ENCODE measurements at places on chromosomes 6 and 20.
A peak's percentile ranks its signal among the peaks of the same experiment; 100 is the strongest.

DNA sequence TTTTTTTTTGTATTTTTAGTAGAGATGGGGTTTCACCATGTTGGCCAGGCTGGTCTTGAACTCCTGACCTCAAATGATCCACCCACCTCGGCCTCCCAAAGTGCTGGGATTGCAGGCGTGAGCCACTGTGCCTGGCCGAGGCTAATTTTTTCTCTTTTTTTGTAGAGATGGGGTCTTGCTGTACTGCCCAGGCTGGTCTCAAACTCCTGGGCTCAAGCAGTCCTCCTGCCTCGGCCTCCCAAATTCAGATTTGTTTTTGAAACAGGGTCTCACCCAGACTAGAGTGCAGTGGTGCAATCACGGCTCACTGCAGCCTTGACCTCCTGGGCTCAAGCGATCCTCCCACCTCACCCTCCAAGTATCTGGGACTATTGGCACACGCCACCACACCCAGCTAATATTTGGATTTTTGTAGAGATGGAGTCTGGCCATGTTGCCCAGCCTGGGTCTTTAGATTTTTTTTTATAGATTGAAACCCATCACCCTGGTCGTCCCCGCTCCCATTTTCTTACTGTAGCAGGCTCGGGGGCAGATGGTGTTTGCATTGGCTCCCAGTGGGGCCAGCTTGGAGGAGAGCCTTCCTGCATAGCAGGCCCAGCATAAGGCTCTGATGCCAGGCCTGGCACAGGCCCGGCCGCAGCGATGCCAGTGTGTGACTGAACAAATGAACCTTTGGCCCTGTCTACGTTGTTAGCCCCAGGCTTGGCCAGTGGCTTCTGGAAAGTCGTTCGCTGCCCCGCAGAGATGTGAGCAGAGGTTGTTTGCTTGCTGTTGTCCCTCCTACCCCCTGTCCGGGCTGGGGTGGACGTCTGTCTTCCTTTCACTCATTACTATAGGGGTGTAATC is 4.3 kb upstream of the MTG2 start:
- DNase-seq, result no peak

DNA sequence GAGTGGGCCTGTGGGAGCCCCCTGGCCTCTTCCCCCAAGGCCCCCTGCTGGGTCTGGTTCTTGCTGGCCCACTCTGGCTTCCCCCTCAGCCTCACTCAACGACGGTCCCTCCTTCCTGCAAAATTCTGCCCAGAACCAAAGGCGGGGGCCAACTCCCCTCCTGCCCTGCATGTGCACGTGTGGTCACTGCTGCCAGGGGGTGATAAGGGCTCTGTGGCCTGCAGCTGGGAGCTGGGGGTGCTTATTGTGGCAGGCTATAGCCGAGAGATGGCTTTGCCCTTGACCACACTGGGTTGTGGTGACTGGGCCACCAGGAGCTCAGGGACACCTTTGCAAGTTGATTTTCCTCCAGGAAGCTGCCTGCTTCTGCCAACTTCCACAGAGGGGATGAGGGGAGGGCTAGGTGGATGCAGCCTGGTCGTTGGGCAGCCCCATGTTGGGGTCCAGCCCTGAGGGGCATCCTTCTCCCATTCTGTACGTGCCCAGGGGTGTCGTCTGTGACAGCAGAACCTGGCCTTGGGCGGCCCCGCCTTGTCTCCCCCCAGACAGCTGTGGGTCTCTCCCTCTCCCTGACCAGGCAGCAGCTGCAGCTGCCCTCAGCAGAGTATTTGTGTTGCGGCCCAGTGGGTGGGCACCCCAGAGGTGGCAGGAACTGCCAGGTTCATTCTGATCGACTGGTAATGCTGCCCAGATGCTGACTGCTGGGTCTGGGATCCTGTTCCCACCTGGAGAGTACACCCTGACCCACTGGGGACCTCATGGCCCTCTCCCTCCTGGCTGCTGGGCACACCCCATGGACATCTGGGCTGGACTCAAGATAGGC is 5.6 kb downstream of the TCEA2 start:
- no peak for DNase-seq

DNA sequence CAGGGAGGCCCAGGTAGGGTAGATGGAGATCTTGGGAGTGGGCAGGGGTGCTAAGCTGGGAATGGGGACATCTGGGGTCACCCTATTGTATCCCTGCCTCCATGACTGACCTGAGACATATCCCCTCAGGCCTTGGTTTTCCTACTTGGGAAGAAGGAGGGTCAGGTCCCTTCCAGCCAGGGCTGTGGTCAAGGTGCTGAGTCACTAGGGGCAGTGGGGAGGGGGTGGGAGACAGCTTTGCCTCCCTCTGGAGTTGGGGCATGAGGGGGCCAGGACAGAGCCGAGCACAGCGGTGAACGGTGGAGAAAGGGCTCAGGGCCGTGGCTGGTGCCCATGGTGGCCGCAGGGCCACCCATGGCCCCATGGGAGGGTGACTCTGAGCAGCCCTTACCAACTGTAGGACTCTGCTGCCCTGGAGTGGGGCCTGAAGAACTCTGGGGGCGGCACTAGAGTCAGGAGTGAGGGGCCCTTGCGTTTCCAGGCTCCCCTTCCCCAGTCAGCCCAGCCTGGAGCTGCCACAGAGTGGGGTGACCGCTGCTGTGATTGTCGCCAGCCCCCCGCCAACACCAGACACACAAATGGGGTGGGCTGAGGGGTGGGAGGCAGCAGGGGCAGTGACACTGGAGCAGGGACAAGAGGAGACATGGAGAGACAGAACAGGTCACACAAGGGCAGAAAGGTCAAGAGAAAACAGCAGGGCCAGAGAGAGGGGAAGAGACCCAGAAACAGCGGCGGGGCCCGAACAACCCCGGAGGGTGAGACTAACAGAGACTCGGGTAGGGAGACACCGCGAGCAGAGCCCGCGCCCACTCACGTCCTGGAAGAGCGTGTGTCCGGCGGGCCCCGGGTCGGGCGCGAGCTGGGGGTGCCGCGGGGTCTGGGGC is 576 bp downstream of the NECAB3 start:
- DNase-seq, result no peak

- DNase-seq, result no peak
These were observed 27.3 kb upstream of the TAGAP start for GRCh38 chr6:159071843-159072769.

GRCh38 chr20:39016506-39016905 is 54.4 kb downstream of the DHX35 start:
- no peak for DNase-seq

- DNase-seq, result no peak
These were observed 77.9 kb upstream of the BMP5 start for GRCh38 chr6:55953335-55953734.

DNA sequence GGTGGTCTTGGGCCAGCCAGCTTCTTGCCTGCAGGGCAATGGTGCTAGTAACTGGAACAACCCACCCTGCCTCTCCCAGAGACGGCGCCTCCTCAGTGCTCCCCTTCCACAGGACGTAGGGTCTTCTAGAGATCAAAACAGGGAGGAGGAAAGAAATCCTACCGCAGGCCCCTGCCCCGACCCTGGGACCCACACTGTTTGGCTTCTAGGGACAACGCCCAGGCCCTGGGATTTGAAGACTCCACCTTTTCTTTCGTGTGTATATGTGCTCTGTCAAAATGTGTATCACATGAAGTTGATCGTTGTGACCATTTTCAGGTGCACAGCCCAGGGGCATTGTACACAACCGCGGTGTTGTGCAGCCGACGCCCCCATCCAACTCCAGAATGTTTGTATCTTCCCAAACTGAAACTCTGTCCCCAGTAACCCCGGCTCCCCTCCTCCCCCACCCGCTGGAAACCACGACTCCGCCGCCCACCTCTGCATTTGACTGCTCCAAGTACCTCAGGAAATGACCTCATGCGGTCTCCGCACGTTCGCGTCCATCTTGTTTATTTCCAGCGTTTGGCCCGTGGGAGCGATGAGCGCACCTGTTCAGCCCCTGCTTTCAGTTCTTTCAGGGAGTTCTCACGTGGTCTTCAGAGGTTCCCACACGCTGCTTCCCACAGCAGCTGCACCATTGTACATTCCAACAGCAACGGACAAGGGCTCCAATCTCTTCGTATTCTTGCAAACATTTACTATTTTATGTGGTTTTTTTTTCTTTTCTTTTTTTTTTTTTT is 3.4 kb upstream of the BHLHE23 start:
- peak; percentile 71 for DNase-seq

DNA sequence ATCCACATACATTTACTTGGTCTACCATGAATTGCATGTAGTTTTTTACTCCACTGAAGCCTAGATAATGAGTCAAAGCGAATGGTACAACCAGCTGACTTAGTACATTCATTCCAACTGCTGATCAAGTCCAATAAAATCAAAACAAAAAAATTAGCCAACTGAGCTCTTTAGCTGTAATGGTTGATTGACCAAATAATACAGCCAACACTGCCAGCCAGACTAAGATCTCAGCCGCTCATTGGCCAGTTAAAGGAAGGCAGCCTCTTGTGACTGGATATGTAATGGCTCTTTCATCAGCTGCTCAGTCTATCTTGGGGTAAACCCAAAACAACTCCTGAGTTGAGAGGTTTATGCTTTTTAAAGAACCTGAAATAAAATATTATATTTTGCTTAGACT is 204.3 kb upstream of the RSPO3 start:
- DNase-seq, result no peak

- DNase-seq, result no peak
These were observed 412.7 kb downstream of the GRIK2 start for GRCh38 chr6:101806241-101806640.

- no peak for DNase-seq
These were observed 38.0 kb downstream of the TSHZ2 start for GRCh38 chr20:53009979-53010735.

- no peak for DNase-seq
These were observed 143.5 kb upstream of the AKAP12 start for GRCh38 chr6:151096255-151096612.

GRCh38 chr20:57772349-57772964 is 62.6 kb upstream of the PMEPA1 start:
- no peak for DNase-seq

DNA sequence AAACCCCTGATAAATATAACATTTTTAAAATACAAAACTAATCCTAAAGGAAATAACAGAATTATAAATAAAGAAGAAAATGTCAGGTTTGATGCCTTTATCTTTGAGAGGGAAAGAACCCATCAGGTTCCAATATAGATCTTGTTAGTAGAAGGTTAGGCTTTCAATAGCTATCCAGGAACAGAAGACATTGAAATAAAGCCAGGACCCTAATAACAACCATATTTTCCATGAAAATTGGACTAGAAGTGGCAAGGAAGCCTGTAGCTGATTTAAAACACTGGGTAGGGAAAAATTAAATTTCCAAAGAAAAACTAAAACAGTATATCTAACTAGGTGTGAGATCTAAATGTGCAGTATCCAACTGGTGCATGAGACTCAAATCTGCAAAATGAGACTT is 185.2 kb upstream of the STXBP5 start:
- no peak for DNase-seq

GRCh38 chr20:62553136-62553837 is 77.5 kb upstream of the GATA5 start:
- DNase-seq, result no peak

DNA sequence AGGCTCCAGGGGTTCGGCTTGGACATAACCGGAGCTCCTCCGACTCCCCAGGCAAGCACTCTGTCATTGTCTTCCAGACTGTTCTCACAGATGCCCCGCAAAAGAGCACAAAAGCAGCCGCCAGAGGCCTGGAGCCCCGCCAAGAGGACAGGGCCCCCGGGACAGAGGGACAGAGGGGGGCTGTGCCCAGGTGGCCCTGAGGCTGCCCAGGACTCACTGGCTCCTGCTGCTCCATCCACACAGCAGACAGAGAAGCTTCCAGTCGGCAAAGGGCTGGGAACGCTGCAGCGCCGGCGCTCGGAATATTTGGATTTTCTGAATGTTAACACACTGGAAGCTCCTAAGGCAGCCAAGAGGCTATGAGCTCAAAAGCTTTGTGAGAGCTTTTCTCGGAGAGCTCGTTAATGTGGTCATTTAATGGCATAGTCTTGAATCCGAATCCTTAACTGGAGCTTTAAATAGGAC is 68.0 kb upstream of the QKI start:
- DNase-seq, result no peak

DNA sequence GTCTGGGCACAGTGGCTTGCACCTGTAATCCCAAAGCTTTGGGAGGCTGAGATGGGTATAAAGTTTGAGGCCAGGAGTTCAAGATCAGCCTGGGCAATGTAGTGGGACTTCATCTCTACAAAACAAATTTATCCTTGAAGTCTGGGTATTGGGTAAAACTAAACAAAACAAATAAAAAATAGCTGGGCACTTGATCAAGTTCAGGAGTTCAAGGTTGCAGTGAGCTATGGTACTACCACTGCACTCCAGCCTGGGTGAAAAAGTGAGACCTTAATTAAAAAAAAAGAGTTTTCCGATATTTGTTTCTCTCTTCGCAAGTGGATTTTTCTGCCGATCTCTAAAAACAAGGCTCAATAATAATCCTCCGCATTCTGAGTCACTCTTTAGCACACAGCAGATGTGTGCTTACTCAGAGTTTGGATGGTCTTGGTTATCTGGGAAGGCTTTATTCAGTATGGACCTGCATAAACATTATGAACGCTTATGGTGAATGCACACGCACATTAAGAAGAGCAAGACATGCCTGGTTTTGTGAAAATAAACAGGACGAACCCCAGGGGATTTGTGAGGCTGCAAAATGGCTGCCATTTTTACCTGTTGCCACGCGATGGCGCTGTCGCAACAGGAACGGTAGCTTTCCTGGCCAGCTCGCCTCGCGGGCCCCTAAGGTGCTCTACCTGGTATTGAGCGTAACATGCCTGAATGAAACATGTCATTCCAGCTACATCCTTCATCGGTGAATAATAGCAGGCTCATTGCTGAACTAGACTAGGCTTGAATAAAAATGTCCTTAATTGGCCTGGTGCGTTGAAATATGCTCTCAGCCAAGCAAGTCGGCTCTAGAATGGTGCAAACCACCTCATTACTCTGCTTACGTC is 6.0 kb downstream of the OPN5 start:
- peak; percentile 58 for DNase-seq

GRCh38 chr20:9108260-9108659 is 39.4 kb downstream of the PLCB4 start:
- no peak for DNase-seq

GRCh38 chr20:7695051-7695495 is 245.2 kb downstream of the HAO1 start:
- DNase-seq, result no peak

- no peak for DNase-seq
These were observed 515.1 kb upstream of the SOX4 start for GRCh38 chr6:21078497-21078896.

- DNase-seq, result no peak
These were observed 734.4 kb downstream of the MAFB start for GRCh38 chr20:39954621-39955020.

DNA sequence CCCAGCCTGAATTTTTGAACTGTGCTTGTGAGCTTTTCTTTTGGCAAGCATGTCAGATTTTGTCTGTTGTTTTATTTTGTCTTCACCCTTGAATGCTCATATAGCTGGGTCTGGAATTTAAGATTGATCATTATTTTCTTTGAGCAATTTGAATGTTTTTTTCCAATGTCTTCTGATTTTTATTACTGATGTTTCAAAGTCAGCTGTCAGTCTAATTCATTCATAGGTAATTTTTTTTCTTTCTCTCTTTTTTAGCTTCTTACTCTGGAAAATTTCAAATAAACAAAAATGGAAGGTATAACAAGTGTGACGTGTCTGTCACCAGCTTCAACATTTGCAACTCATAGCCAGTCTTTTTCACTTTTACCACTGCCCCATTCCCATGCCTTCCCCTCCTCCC is 15.1 kb downstream of the ATRN start:
- no peak for DNase-seq

Data from stimulated activated CD4-positive, alpha-beta T cell treated with anti-CD3 and anti-CD28 coated beads, Interleukin-2, amount 100 ng/mL, for 24 hours (primary cell).